ENCODE measurements at places on chromosomes 12 and 14. TPM values are rescaled to one million over a fixed set of nuclear protein-coding genes. Genes with fewer than 3 reads are reported as not detected.

The PTPRB gene
- polyA plus RNA-seq = 15.5 TPM

The CATSPERB gene
- 0.57 TPM for polyA plus RNA-seq

The LRRK2 gene
- polyA plus RNA-seq = 74.3 TPM

The KIF26A gene
- 2.4 TPM for polyA plus RNA-seq

The SELPLG gene
- 97.0 TPM for polyA plus RNA-seq

The MMP14 gene
- 144 TPM for polyA plus RNA-seq

The ACSM4 gene
- not detected for polyA plus RNA-seq

The LRRC10 gene
- not detected for polyA plus RNA-seq

- no peak for DNase-seq
Measured at GRCh38 chr14:76237349-76237990, 85.7 kb downstream of the GPATCH2L start.

- no peak for DNase-seq
Measured at GRCh38 chr12:117126335-117126734, 27.1 kb upstream of the TESC start.

DNA sequence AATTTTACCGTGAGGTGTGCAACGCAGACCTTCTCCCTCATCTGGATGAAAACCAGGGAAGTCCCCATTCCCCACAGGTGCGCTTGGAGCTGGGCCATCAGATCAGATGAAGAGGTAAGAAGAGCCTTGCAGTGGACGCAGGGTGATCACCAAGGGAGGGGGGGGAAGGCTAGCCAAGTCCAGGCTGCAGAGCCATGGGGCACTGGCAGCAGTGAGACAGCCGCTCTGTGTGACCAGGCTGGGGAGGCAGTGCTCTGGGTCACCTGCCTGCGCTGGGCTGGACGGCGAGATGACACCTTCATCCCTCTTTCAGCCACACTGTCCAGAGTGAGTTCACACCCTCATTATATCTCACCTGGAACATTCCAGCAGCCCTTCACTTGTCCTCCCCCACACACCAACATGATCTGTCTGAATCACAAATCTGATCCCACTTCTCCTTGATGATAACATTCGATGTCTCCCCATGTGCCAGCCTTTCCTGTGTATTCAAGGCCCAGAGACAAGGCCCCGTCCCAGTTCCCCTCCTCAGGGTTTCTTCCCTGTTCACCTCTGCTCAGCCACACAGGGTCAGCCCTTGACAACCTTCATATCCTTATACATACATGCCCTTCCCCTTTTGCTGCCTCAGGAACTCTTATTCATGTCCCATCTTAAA lies 65.9 kb upstream of the VASH1 start:
- DNase-seq = no peak

- DNase-seq = no peak
Measured at GRCh38 chr12:95017482-95017881, 14.0 kb upstream of the NDUFA12 start.

GRCh38 chr14:95993768-95994592 lies 45.2 kb upstream of the C14orf132 start:
- peak; percentile 78 for DNase-seq

- no peak for DNase-seq
Measured at GRCh38 chr12:70467918-70468733, 102.0 kb downstream of the KCNMB4 start.

DNA sequence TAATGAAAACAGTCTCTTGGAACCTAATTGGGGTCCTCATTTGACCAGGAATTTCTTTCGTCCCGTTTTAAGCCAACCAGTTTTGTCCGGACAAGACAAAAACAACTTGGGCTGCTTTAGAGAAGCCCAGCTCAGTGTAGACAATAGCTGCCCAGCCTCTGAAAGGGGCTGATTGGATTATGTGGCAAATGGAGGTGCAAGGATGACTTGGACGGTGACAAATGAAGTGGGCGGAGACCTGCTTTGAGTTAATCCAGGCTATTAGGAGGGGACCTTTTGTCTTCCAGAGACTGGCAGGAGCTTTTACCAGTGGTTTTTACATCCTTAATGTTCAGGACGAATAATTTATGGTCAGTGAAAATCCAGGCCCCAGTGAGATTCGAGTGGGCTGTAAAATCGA lies 4.8 kb downstream of the MEG3 start:
- DNase-seq = no peak

DNA sequence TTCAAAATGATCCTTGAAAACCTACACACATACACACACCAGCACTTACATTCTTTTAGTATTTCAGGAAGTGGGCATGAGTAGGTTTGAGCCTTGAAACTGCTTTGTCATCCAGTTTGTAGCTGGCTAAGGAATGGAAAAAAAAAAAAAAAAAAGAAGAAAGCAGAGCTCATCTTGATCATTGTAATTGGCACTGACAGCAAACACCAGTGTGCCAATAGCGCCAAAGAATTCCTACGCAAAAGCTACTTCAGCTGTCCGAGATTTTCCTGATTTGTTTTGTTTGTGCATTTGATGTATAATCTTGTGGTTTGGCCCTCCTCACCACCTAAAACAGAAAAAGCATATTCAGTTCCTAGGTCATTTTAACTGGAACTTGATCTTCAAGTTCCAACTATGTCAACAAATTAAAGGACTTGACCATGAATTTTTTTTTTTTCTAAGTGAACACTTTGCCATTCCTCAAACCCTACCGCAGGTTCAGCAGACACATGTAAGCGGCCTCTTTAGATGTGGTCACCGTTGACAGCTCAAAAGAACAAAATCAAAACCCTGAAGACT lies 57.3 kb downstream of the FLRT2 start:
- DNase-seq = peak; percentile 56

DNA sequence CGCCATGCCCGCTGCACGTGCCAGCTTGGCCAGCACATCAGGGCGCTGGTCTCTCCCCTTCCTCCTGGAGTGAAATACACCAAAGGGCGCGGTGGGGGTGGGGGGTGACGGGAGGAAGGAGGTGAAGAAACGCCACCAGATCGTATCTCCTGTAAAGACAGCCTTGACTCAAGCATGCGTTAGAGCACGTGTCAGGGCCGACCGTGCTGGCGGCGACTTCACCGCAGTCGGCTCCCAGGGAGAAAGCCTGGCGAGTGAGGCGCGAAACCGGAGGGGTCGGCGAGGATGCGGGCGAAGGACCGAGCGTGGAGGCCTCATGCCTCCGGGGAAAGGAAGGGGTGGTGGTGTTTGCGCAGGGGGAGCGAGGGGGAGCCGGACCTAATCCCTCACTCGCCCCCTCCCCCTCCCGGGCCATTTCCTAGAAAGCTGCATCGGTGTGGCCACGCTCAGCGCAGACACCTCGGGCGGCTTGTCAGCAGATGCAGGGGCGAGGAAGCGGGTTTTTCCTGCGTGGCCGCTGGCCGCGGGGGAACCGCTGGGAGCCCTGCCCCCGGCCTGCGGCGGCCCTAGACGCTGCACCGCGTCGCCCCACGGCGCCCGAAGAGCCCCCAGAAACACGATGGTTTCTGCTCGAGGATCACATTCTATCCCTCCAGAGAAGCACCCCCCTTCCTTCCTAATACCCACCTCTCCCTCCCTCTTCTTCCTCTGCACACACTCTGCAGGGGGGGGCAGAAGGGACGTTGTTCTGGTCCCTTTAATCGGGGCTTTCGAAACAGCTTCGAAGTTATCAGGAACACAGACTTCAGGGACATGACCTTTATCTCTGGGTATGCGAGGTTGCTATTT lies 914 bp upstream of the CCND2 start:
- peak; percentile 86 for DNase-seq

GRCh38 chr14:95515596-95516552 lies 576 bp downstream of the SYNE3 start:
- DNase-seq = peak; percentile 74

GRCh38 chr12:835754-836518 lies 83.6 kb downstream of the WNK1 start:
- DNase-seq = no peak

DNA sequence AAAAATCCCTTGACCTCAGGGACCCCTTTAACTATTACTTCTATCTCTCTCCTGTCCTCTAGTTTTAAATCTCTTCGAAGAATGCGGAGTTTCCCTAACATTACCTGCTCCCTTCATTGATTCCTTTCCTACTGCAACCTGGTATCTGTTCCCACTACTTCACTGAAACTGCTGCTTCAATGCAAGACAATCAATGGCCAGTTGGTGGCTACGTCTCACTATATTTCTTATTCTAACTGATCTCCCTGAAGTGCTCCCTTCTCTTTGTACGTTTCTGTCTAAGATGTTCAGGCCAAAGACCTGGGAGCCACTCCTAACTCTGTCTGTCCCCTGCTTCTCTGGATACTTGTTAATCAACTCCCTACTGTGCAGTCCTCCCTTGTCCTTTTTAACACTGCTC lies 10.3 kb upstream of the KCNA1 start:
- no peak for DNase-seq

- DNase-seq = no peak
Measured at GRCh38 chr12:68850390-68850789, 42.4 kb downstream of the MDM2 start.

DNA sequence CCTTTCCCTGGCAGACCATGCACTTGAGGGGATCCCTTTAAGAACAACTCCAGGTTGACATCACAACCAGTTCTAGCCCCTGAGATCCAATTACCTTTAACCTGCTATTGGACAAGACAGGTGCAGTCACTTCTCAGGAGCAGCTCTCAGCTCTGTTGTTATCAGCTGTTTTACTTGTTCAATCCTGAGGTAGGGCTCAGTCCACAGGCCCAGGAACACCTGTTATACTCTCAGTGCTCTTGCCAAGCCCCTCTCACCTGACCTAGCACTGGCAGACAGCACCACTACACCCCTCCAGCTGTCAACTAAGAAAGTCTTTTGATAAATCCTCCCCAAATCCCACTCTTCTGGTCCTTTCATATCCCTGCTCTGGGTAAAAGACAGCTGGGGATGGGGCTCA lies 163.9 kb upstream of the TMTC2 start:
- DNase-seq = no peak

GRCh38 chr14:95504135-95505029 lies 12.1 kb downstream of the SYNE3 start:
- DNase-seq = no peak

DNA sequence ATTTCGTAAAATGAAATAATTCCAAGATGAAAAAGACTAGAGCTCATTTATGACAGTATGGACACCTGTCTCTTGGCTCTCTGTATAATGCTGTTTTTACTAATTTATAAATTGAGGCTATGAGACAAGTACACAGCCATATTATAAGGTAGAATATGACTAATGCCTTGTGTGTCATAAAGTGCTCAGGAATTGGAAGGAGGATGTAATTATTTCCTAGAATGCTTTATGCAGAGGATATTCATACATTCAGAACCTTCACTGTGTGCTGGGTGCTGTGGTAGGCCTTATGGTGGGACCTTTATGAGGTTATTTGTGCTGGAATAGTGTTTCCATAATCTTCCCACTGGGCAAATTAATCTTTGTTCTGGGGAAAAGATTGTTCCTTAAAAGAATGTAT lies 13.3 kb downstream of the PCNX1 start:
- no peak for DNase-seq

GRCh38 chr14:65479386-65479785 lies 66.9 kb downstream of the FUT8 start:
- DNase-seq = no peak

- peak; percentile 37 for DNase-seq
Measured at GRCh38 chr14:58872061-58872460, 234.3 kb downstream of the DACT1 start.

- no peak for DNase-seq
Measured at GRCh38 chr12:131091976-131092691, 138.4 kb downstream of the ADGRD1 start.

Data from lung (tissue), 17 donors.